ENCODE measurements at places on chromosomes 1 and 21. TPM values are rescaled to one million over a fixed set of nuclear protein-coding genes. Genes with fewer than 3 reads are reported as not detected.

The FCGR3B gene
- total RNA-seq: not detected

The ARTN gene
- total RNA-seq: under 0.01 TPM

The TSPAN1 gene
- total RNA-seq: not detected

The FCRL6 gene
- not detected for total RNA-seq

The BARHL2 gene
- total RNA-seq: not detected

The ARHGEF10L gene
- total RNA-seq: 12.3 TPM

The G0S2 gene
- total RNA-seq: 20.2 TPM

The SYNJ1 gene
- total RNA-seq: 5.8 TPM

The EPHB2 gene
- total RNA-seq: 37.2 TPM

The TSPAN2 gene
- not detected for total RNA-seq

The LIPI gene
- total RNA-seq: not detected

The PTPRC gene
- not detected for total RNA-seq

The OVAAL gene
- total RNA-seq: not detected

The CYP4A22 gene
- total RNA-seq: not detected

The ACTA1 gene
- total RNA-seq: not detected

The RNU1-3 gene
- total RNA-seq: 10,807 TPM

The CD53 gene
- total RNA-seq: not detected

The IFNLR1 gene
- not detected for total RNA-seq

The IVL gene
- not detected for total RNA-seq

The STIL gene
- 2.4 TPM for total RNA-seq

The CFAP141 gene
- total RNA-seq: not detected

The TDRKH gene
- 1.0 TPM for total RNA-seq

The ABCA4 gene
- 0.34 TPM for total RNA-seq

The CYP2J2 gene
- total RNA-seq: 0.17 TPM

The VWA5B1 gene
- not detected for total RNA-seq

The ANKRD35 gene
- 2.9 TPM for total RNA-seq

The LRRC71 gene
- total RNA-seq: not detected

The CADM3 gene
- not detected for total RNA-seq

The RSPH1 gene
- under 0.01 TPM for total RNA-seq
